Stimulated activated CD8-positive, alpha-beta memory T cell treated with anti-CD3 and anti-CD28 coated beads, Interleukin-4, amount 100 ng/mL, for 4 hours (primary cell): ENCODE measurements at places on chromosomes 2 and 18.

GRCh38 chr2:26704441-26704977, 12.0 kb downstream of the KCNK3 start:
- DNase-seq = no peak

DNA sequence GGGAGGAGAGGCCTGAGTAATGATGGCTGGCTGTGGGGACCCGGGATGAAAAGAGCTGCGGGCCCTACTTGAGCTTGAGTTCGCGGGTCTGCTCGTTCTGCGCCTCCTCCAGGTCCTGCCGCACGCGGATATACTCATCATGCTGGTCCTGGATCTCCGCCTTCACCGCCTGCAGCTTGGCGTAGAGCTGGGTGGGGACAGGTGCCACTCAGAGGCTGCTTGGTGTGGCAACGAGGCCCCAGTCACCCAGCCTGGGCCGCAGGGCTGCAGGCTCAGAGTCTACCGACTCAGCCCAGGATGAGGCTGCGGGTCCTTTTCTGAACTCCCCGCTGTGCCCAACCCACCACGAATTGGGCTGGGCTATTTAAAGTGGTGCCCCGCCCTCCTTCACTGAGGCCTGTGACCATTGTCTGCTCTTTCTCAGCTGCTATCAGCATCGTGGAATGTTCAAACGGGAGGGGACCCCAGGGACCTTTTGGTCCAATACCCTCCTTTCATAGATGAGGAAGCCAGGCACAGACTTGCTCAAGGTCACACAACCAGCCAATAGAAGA, 28.0 kb downstream of the KIF3C start:
- no peak for DNase-seq

DNA sequence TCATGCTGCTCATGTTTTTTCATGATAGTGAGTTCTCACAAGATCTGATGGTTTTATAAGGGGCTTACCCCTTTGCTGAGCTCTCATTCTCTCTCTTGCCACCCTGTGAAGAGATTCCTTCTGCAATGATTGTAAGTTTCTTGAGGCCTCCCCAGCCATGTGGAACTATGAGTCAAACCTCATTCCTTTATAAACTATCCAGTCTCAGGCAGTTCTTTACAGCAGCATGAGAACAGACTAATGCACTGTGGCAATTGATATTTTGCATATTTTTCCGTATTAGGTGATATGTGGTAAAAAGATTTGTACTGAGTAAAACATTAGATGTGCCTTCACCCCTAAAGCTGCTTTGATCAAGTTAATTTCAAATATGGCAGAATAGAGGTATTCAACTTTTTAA, 48.8 kb downstream of the RAB27B start:
- no peak for DNase-seq

DNA sequence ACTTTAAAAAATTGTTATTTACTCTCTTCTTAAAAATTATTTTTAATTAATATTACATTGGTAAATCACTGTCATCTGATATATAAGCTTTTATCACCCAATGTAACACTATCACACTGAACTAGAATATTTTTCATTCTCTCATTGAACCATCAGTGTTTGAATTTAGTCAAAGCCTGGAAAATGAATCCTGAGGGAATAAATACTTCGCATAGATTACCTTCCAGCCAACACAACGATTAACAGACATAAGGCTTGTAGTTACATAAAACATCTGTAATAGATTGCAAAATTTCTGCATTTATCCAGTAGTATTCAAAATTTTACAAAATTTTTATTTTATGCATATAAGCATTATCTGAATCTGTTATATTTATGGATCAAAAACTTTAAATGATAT, 314.9 kb downstream of the ERBB4 start:
- no peak for DNase-seq

DNA sequence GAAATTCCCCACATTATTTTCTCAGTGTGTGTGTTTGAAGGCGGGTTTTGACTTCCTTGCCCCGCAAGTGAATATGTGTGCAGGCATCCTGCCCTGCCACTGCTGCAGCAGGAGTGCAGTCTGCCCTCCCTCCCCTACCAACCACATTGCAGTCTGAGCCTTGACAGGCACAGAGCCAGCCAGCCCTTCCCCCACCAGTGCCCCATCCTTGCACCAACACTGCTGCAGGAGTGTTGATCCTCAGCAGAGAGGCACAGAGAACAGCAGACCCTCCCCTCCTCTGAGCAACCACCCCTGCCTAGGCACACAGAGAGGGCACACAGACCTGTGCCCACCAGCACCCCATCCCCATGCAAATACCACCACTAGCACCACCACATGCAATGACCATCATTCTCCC, 683.0 kb upstream of the PKDCC start:
- no peak for DNase-seq

GRCh38 chr18:79570266-79571201, 109.1 kb upstream of the CTDP1 start:
- no peak for DNase-seq

- DNase-seq = no peak
Measured at GRCh38 chr18:25495606-25496005, 143.6 kb upstream of the ZNF521 start.

DNA sequence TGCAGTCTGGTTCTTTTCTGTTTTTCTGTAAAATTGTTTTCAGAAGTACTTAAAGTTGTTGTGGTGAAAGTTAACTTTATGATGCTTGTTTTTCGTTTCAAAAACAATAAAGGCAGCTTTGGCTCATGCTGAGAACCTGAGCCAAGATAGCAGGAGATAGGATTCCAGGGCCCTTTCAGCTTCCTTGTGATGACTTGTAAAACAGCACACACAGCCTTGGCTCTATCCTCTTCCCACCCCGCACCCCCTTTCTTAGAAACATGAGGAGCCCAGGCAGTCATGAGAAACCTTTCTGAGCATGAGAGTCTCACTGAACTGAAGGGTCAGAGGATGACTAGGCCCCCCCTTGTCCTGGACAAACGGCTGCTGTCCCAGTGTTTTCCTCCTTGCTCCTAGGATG, 12.4 kb upstream of the CHRNA1 start:
- no peak for DNase-seq

GRCh38 chr2:36734304-36734703, 37.8 kb downstream of the VIT start:
- no peak for DNase-seq

GRCh38 chr18:62280786-62281185, 44.3 kb upstream of the TNFRSF11A start:
- no peak for DNase-seq
